Upper lobe of right lung (tissue), 1 donor: ENCODE measurements at places on chromosomes 5 and 9. TPM values are rescaled to one million over a fixed set of nuclear protein-coding genes. Genes with fewer than 3 reads are reported as not detected.

The FYB1 gene
- total RNA-seq: 45.0 TPM

The NIPAL4 gene
- total RNA-seq: not detected

The STKLD1 gene
- 1.2 TPM for total RNA-seq

The TTC23L gene
- 0.20 TPM for total RNA-seq

The DMRT3 gene
- total RNA-seq: not detected

GRCh38 chr9:137273611-137274320 is 3.8 kb upstream of the TOR4A start:
- peak; percentile 65 for DNase-seq

GRCh38 chr9:77909306-77909705 is 122.3 kb downstream of the GNAQ start:
- no peak for DNase-seq

GRCh38 chr5:92887254-92887653 is 693.8 kb downstream of the NR2F1-AS1 start:
- no peak for DNase-seq

GRCh38 chr5:68480335-68480940 is 264.9 kb downstream of the PIK3R1 start:
- DNase-seq: no peak

DNA sequence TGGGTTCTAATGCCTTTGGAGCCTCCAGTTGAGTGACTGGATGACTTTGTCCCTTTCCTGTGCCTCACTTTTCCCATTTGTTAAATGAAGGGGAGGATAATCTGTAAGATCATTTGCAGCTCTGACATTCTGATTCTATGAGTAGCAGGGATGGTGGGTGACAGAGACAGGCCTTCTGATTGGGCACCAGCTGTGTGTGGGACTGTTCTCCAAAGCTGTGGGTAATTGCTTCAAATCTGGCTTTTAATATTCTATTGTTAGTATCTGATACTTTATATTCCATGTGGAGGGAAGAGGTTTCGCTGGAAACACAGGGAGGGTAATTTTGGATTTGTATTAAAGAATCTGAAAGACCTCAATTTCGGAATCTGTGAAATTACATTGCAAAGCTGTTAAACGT is 102.7 kb downstream of the FBXO38 start:
- DNase-seq: no peak

- no peak for DNase-seq
Observed at GRCh38 chr5:34625246-34625645, 30.9 kb upstream of the RAI14 start.

GRCh38 chr5:147148715-147149114 is 86.1 kb upstream of the STK32A start:
- no peak for DNase-seq

- no peak for DNase-seq
Observed at GRCh38 chr9:85172001-85172978, 502.8 kb downstream of the NTRK2 start.

- DNase-seq: no peak
Observed at GRCh38 chr5:41445937-41446563, 64.4 kb downstream of the PLCXD3 start.

GRCh38 chr5:179322071-179323025 is 22.9 kb downstream of the ADAMTS2 start:
- DNase-seq: peak; percentile 58

GRCh38 chr5:38151878-38152277 is 106.5 kb upstream of the EGFLAM start:
- DNase-seq: no peak

GRCh38 chr9:95854386-95855020 is 21.0 kb upstream of the ERCC6L2 start:
- DNase-seq: no peak

DNA sequence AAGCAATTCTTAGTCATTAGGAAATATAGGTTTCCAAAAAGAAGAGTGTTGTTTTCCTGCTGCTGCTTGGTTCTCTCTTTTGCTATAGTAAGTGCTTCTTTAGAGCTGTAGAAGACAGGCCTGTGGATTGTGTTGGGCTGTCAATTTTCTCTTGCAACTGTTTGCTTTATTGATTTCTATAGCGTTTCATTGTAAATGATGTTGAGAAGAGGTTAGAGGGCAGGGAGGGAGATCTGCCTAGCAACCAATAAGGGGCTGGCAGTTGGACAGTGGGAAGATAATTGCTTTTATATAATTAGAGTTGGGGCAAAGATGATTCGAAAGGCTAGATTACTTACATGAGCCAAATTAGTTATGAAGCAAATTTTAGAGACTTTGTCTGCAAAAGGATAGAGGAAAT is 11.1 kb downstream of the UNC13B start:
- no peak for DNase-seq

- DNase-seq: no peak
Observed at GRCh38 chr5:134083517-134083916, 31.0 kb upstream of the TCF7 start.

DNA sequence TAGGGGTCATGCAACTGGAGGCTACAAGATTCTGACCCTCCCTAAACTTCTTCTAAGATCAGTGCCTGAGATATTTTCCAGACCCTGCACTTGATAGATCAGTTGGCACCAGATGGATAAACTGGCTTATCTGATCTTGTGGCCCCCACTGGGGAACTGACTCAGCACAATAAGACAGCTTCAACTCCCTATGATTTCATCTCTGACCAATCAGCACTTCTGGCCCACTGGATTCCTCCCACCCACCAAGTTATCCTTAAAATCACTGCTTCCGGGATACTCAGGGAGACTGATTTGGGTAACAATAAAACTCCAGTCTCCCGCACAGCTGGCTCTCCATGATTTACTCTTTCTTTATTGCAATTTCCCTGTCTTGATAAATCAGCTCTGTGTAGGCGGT is 2180.4 kb upstream of the WWC1 start:
- DNase-seq: no peak

DNA sequence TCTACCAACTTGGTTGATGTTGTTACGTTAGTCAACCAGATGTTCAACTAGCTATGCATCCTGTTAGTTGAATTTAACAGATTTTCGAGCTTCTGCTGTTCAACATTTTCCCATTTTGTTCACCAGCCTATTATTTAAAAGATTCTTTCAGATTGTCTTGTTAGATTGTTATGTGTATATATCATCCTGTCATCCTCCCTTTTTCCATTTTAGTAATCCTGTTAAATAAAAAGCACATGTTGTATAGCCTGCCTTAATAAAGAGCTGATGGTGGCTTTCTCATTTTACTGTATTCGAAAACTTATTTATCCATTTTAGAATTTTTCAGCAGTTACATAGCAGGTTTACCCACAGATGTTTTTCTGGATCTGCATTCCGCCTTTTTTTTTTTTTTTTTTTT is 4.3 kb downstream of the TMEFF1 start:
- DNase-seq: no peak

GRCh38 chr9:24436761-24437160 is 108.9 kb downstream of the IZUMO3 start:
- no peak for DNase-seq

- no peak for DNase-seq
Observed at GRCh38 chr5:115649541-115649940, 23.7 kb upstream of the TMED7 start.

DNA sequence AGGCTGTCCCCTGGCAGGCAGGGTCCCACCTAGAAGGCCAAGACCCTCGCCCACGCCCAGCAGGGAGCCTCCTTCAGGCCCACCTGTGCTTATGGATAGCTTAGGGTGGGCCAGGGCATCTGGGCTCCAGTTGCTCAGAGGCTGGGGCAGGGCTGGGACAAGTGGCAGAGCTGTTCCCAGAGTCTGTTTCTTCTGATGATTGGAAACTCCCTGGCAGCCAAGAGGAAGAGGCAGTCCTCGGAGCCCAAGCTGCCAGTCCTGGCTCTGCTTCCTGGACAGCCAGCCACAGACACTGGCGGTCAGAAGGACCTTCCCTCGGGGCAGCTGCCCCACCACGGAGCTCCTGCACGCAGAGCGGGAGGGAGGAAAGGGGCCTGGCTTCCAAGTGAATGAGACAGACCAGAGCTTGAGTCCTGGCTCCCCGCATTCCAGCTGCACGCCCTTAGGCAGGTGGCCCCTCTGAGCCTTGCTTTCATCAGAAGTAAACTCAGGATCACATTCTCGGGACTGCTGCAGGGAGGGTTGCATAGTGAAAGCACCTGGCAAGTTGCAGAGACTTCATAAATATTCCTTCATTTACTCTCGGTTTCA is 37.9 kb upstream of the GABRP start:
- no peak for DNase-seq

DNA sequence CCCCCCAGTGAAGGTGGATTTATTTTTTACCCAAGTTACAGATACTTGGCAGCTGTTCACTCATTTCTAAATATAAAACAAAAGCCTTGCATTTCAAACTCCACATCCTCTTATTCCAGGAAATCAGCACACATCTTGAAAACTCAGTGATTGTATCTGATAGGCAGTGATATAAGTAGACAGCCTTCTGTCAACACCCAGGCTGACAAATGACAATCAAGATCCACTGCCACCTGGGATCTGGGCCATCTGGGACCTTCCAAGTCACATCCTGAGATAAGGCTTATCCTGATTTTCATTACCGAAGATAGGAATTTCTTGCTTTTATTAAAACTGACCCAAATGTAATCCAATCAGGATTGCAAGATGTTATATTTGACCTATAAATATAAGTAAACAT is 201.3 kb upstream of the PUM3 start:
- no peak for DNase-seq
